ENCODE measurements at places on chromosomes 4 and X. TPM values are rescaled to one million over a fixed set of nuclear protein-coding genes. Genes with fewer than 3 reads are reported as not detected.

GRCh38 chr4:25532591-25532990 is 123.1 kb upstream of the SLC34A2 start:
- DNase-seq: no peak

The MAGED4 gene
- total RNA-seq: 1.2 TPM

GRCh38 chr4:54368281-54369265 is 139.5 kb downstream of the PDGFRA start:
- DNase-seq: no peak

The AMBN gene
- total RNA-seq: not detected

DNA sequence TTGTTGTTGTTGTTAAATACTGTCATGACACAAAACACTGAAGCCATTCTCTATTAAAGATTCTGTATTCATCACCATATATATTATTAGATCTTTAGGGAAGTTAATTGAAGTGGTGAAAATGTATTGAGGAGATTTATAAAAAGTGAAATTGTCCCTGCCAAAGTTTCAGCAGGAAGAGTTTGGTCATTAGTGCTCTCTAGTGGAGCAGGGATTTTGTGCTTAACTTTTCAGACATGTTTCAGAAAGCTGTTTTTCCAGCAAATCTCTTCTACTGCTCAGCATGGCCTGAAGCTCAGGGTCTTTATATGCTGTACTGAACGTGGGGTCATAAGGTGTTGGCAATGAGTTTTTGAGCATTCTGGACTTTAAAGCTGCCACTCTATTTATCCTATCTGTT is 36.7 kb upstream of the CXXC4 start:
- no peak for DNase-seq

- DNase-seq: peak; percentile 67
Observed at GRCh38 chrX:141405853-141406492, 163.7 kb upstream of the SPANXC start.

GRCh38 chr4:153824501-153824900 is 35.6 kb upstream of the SFRP2 start:
- no peak for DNase-seq

All from mammary epithelial cell (primary cell).